ENCODE measurements at places on chromosomes 3 and 15. TPM values are rescaled to one million over a fixed set of nuclear protein-coding genes. Genes with fewer than 3 reads are reported as not detected.

P2RY14 gene
- total RNA-seq: not detected

RASGRP1 gene
- total RNA-seq: not detected

CD276 gene
- total RNA-seq: 88.5 TPM

- DNase-seq: peak; percentile 21
These were observed 245.3 kb upstream of the ZPLD1 start for GRCh38 chr3:102189541-102189940.

DNA sequence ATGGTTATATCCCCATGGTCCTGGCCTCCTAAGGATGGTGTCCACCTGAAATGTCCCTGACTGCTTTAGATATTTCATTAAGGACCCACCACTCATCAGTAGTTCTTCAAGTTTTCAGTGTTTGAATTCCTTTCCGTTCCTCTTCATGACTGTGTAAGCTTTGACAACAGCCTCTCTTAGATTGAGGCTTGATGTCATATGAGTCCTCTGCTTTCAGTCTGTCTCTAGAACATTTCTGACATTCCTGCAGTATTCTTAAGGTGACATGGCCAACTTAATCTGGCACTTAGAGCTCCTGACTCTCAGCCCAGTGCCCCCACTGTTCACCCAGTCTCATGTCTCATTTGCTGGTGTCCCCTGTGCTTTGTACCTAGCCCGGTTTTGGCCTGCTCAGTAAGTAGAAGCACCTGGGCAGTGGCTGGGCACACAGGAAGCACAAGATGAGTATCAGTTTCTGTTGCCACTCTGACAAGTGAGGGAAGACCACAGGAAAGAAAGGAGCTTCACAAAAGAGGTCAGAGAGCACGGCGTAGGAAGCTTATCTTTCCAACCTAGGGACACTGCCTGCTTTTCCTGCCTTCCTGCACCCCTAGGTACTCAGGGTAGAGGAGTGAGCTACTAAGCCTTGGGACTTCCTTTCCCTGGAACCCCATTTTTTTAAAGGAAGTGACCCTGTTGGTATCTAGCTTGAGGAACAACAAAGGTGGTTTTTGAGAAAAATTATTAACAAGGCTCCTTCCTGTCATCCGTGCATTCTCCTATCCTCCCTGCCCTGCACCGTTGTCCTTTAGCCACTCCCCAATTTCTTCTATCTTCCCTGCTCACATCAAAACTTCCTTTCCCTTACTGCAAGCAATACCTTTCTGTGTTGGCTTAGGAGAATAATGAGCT lies 103.1 kb downstream of the KLHL25 start:
- DNase-seq: no peak

GRCh38 chr15:96504371-96504770 lies 173.9 kb downstream of the NR2F2 start:
- no peak for DNase-seq

GRCh38 chr15:45157974-45158373 lies 28.2 kb downstream of the DUOX1 start:
- peak; percentile 93 for DNase-seq

GRCh38 chr3:180340395-180340794 lies 261.6 kb upstream of the TTC14 start:
- DNase-seq: no peak

DNA sequence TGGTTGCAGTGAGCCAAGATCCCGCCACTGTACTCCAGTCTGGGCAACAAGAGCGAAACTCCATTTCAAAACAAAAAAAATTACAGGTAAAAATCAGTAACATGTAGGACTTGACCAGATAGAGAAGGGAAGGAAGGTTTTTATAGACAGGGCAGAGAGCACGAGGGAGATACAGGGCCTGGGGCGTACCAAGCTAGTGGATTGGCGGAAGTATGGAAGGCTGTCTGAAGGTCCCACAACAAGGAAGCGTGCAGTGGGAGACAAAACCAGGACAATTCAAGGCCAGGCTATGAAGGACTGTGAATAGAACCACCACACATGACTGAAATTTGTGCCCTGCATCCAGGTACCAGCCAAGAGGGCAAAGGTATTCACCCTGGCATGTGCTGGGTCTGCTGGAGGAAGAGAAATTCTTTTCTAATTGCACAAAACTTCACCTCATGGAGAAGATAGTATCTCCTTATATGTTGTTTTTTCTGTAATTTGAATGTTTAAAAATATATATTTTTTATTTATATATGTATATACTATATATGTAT lies 33.0 kb upstream of the BCL2A1 start:
- DNase-seq: no peak

DNA sequence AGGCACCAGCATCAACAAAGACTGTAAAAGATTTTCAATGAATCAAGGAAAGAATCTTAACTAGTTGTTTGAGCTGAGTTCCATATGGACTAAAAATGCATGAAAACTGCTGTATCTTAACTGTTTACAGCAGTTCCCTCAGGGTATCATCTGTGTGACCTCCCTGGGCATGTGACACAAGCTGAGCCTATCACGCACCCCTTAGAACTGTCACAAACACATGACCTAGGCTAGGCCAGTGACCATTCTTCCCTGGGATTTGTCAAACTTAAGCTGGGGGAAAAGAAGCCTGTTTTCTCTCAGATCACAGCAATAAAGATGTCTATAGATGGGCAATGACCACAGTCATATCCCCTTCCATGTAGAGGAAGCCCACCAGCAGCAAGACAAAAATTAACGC lies 35.7 kb downstream of the IGF2BP2 start:
- DNase-seq: no peak

DNA sequence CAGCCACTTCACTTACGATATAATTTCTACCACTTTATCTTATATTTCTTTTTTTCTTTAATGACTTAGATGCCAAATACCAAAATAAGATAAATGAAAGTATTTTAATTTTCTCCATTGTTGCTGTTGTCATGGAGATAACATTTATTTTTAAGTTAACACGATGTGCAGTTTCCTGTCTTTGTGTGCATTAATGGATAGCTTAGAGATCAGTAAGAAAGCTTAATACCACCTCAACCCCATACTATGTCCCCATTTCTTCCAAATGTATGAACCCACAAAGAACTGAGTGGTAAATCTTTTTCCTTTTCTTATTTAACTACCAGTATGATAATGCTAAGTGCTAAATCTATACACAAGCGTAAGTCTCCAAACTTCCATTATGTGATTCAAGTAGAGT lies 17.1 kb downstream of the PCNP start:
- no peak for DNase-seq

Measured in fibroblast of lung (primary cell).